ENCODE measurements at places on chromosomes 11 and 22.
A peak's percentile ranks its signal among the peaks of the same experiment; 100 is the strongest.

DNA sequence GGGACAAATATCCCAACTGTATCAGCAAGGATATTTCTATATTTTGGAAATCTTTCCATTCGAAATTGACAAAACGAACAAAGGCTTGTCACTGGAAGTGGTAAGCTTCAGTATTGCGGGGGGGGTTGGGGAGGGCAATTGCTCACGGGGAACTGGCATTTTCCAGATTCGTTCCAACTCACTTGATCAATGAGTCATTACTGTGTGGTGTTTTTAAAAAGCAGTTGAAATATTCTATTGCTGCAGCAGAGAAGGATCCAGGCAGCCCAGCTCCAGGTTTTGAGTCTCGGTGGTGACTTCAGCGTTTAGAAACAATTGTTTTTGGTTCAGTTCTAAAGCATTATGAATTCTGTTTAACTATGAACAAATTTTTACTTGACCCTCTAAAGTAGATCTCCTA, 33.8 kb upstream of the FBLN1 start:
- no peak for DNase-seq

DNA sequence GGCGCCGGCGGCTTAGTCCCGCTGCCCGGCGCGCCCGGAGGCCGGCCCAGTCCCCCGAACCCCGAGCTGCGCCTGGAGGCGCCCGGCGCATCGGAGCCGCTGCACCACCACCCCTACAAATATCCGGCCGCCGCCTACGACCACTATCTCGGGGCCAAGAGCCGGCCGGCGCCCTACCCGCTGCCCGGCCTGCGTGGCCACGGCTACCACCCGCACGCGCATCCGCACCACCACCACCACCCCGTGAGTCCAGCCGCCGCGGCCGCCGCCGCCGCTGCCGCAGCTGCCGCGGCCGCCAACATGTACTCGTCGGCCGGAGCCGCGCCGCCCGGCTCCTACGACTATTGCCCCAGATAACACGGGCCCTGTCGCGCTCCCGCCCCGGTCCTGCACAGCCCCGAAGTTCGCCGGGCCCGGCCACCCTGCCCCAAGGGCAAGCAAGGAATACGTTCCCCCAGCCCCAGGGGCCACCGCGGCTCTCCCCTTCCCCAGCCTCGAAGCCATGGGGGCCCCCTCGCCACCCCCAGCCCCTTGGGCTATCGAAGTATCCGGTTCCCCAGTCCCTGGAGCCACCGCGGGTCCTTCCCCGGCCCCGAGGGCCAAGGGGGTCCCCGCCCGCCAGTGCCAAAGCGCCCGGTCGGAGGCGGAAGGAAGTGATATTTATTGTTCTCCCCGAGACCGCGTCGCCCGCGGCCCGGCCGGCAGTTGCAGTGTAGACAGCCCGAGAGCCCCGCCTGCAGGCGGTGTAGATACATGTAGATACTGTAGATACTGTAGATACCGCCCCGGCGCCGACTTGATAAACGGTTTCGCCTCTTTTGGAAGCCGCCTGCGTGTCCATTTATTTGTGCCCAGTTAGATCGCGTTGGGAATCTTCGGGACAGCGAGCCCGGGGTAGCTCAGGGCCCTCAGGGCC, 6.2 kb downstream of the TBX1 start:
- DNase-seq, result no peak

- no peak for DNase-seq
Measured at GRCh38 chr22:35434061-35434710, 34.2 kb downstream of the MCM5 start.

GRCh38 chr11:11988681-11989261, 19.7 kb downstream of the DKK3 start:
- no peak for DNase-seq

- no peak for DNase-seq
Measured at GRCh38 chr11:130882138-130882551, 34.1 kb downstream of the SNX19 start.

GRCh38 chr11:113647108-113647507, 59.0 kb downstream of the TMPRSS5 start:
- DNase-seq, result no peak

DNA sequence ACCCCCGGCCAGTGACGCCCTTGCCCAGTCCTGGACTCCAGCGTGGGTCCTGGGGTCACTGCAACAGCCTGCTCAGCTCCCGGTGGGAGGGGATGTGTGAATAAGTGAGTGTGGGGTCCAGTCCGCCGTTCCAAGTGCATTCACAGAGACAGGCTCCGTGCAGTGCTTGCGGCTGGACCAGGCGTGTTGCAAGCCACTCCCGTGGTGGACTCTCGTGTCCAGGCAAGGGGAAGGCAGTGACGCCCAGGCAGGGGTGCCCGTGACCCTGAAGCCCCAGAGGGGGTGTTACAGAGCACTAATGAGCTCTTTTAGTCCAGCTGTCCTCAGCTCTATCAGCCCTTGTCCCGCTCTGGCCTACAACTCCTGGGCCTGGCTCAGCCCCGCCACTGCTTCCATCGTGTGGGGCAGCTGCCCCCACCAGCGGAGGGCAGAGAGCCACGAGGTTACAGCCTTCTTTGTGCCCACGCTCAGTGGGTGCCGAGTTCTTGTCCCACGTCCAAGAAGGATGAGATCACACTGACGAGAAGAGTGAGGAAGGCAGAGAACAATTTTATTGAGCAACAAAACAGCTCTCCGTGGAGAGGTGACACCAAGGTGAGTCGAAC, 1807.5 kb downstream of the LRRC4C start:
- no peak for DNase-seq

DNA sequence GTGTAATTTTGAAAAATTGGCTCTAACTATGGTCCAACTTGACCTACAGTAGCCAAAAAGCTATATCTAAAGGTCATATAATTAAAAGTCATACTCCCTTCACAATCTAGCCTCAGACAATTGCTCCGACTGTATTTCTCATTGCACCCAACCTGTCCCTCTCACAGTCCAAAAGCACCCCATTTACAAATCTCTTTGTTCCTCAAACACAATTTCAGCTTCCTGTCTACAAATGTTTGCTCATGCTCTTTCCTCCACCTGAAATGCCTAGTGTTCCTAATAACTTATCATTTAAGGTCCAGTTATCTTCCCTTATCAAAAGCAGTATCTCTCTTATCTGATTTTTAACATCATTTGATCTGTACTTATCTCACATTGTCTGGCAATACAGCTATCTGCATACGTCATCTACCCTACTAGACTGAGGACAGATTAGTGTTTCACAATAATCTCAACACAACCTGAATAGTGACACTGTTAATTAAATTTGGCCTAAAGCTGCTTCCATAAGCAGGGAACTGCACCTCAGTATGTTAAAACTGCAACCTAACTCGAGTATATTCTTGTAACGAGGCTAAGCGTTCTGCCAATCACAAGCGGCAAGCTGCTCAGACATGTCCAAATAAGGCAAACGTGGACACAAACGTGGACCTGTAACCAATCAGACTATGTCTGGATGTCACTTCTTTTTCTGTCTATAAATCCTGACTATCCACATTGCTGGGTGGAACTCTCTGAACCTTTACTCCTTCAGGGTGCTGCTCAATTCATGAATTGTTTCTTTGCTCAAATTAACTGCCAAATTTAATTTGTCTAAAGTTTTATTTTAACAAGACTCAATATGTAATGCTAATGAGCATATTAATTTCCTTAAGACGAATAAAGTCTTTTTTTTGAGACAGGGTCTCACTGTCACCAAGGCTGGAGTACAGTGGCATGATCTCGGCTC, 15.9 kb downstream of the PICALM start:
- DNase-seq, result no peak

DNA sequence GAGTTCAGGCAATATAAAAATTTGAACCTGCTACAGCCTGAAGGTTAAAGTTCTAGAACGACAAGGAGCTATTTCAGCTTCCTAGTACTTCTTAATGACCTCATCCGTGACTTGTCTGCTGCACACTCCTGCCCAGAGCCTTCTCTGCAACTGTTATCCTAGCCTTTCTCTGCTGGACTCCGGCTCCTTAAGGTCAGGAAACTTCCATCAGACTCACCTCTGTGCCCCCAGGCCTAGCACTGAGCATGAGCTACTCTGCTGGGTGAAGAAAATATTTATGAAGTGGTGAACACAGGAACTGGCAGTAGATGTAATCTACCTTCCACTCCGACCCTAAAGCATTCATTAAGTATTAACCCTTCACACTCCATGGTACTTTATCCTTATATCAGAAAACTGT, 18.4 kb downstream of the CSNK2A3 start:
- DNase-seq, result no peak

DNA sequence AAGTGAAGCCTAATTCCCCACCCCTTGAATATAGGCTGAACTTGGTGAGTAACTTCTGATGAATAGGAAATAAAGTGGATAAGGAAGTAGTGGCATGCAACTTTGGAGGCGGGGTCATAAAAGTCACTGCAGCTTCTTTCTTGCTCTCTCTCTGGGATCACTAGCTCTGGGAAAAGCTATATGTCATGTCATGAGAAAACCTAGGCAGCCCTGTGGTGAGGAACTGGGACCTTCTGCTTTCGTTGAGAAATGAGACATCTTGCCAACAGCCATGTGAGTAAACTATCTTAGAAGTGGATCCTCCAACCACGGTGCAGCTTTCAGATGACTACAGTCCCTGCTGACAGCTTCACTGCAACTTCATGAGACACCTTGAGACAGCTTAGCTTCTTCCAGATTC, 15.7 kb downstream of the ZNF214 start:
- no peak for DNase-seq

DNA sequence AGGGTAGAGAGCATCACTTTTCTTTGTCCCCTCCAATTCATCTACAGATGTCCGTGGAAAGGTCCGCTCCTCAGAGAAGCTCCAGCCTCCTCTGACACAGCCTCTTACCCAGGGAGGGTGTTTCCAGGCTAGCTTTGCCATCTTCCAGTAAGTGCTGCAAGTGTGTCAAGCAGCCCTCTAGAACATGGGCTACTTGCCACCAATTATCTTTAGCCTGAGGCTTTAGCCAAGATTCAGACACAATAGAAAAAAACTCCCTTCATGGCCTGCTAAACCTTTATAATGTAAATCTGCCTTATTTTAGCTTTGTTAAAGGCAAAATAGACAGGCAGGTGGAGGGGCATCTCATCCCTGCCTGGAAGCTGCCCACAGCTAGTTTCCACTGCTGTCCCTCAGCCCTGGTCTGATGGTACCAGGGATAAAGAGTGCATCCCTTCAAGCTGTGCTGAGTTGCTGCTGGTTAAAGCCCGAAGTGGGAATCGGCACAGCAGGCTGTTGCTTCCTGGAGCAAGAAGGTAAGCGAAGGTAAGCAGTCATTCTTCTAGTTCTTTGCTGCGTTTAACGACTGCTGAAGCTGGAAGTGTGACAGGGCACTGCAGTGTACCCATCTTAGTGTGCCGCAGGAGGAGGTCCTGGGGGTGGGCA, 190.1 kb upstream of the E2F8 start:
- peak; percentile 1 for DNase-seq

DNA sequence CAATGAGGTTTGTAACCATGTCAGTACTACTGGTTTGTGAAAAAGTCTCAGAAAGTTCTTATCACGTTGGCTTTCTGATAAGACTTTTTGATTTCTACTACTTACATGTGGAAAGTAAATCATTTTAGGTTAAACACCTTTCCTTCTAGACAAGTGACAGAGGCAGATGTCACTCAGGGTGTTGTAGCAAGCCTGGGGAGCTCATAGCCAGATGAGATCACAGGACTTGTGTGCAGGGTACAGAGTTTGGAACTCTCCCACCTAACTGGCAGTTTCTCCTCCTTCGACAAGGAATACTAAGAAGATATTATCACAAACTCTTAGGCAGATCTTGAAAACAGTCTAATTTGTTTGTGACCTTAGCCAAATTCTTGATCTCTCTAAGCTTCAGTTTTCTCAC, 49.4 kb upstream of the PICALM start:
- DNase-seq, result no peak

GRCh38 chr11:19903620-19904069, 191.0 kb downstream of the NAV2 start:
- peak; percentile 55 for DNase-seq

- DNase-seq, result no peak
Measured at GRCh38 chr22:44424867-44425693, 73.0 kb downstream of the RTL6 start.
